ENCODE measurements at places on chromosomes 5 and 9.

DNA sequence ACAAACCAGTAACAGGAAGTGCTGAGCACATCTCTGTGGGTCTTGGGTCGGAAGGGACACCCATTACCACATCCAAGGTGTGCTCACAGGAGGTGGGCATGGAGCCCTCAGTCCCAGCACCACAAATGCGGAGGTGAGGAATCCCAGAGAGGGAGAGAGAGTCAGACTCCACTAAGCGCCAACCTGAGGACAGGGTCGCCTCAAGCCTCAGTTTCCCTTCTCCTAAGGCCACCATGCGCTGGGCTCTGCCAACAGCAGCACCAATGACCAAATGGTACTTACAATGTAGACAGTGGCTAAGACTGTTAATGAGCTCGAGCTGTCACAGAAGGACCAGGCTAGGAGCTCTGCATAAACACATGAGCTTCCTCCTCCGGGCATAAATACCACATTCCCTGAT is 43.1 kb downstream of the BICD2 start:
- no peak for DNase-seq

- DNase-seq: no peak
Observed at GRCh38 chr5:30287890-30288289, 905.6 kb upstream of the CDH6 start.

- DNase-seq: peak; percentile 13
Observed at GRCh38 chr9:36873247-36873875, 160.7 kb downstream of the PAX5 start.

DNA sequence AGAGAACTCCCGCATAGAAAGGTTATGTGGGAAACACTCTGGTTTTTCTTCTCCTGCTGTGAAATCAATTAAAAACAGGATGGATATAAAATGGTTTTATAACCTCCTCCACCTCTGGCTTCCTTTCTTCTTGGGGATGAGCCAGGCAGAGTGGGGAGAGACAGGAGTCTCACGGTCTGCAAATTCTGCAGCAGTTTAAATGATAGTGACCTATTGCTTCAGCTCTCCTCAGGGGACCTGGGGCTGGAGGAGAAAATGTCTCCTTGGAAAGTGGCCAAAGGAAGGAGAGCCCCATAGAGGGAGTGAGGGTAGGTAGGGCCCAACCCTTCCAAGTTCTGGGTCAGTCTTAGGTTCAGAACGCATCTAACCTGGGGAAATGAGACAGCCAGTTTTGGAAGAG is 118.8 kb downstream of the MTX3 start:
- peak; percentile 6 for DNase-seq

DNA sequence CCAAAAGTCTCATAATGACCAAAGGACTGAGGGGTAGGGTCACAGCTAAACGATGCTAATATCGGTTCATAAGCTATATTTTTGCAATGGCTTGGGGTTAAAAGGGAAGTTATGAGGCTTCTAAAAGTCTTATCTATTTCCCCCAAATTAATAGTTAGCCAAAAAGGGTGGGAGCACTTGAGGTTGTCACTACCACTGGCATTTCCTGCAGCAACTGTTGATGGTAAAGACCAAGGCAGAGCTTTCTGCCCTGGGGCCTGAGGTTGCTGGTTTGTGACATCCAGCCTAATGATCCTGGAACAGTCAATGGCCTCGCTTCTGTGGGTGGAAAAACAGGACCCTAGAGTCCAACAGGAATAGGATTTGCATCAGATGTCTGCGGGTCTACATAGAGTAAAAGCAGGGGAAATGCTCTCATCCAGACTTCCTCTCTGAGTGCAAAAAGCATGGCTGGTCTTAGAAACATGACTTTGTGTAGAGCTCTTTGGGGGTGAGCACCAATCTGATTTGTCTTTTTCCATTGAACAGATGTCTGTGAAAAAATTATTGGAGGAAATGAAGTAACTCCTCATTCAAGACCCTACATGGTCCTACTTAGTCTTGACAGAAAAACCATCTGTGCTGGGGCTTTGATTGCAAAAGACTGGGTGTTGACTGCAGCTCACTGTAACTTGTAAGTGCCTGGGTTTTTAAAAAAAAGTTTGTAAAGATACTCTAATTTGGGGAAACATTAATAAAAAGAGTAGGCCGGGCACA is 2.7 kb downstream of the GZMA start:
- no peak for DNase-seq

- no peak for DNase-seq
Observed at GRCh38 chr5:42855386-42855785, 43.7 kb upstream of the SELENOP start.

GRCh38 chr5:57939771-57940170 is 457.2 kb upstream of the ACTBL2 start:
- DNase-seq: no peak

GRCh38 chr9:16683326-16683725 is 187.1 kb downstream of the BNC2 start:
- DNase-seq: no peak

DNA sequence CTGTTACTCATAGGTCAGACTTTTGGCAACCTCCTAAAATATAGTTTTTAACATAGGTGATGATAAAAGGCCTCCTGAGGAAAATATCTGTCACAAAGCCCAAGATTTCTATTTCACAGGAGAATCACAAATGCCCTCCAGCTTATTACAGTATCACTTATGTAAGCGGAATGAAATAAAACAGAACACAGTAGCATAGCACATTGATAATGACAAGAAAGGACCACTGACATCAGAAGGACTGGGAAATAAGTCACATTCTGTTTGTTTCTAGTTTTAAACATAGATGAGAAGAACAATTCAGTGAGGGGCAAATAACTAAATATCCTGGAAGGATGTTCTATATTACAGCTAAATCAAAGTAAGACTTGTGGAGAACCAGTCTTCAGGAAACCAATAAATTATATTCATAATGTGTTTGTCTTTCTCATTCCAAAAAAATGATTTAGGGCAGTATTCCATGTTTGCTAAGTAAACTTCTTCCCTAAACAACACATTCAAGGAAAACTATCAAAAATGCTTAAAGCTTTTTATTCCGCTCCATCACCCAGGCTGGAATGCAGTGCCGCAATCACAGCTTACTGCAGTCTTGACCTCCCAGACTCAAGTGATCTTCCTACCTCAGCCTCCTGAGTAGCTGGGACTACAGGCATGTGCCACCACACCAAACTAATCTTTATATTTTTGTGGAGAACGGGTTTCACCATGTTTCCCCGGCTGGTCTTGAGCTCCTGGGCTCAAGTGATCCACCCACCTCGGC is 20.8 kb upstream of the CTNNAL1 start:
- DNase-seq: no peak

DNA sequence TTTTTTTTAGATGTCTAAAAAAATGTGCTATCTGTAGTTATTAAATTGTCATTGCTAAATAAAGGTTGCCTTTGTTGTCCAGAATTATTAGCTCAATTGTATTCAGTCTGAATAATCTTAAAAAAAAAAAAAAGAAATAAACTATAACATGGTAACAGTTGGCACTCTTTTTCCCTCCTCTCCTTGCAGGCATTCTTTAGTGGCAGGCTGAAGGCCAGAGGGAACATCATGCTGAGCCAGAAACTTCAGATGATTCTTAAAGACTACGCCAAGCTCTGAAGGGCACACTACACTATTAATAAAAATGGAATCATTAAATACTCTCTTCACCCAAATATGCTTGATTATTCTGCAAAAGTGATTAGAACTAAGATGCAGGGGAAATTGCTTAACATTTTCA is 87.6 kb upstream of the FAM170A start:
- no peak for DNase-seq

GRCh38 chr9:23290973-23291372 is 535.1 kb downstream of the ELAVL2 start:
- DNase-seq: no peak

GRCh38 chr9:91785447-91785842 is 164.6 kb downstream of the ROR2 start:
- DNase-seq: no peak

GRCh38 chr5:139243425-139243970 is 45.3 kb upstream of the SIL1 start:
- no peak for DNase-seq

DNA sequence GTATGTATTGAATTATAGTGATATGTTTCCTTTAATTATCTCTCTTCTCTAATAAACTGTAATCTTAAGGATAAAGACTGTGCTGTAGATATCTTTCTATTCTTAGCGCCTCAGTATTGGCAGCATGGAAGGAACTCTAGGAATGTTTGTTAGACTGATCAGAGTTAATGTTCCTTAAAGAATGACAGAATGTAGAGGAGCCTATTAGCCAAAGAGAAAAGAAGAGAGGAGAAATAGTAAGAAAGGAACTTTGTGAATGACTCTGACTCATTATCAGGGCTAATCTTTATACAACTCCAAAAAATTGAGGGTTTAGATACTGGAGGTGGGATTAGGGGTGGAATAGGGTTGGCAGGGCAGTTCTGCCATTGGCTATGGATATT is 59.0 kb upstream of the NUDT12 start:
- no peak for DNase-seq

DNA sequence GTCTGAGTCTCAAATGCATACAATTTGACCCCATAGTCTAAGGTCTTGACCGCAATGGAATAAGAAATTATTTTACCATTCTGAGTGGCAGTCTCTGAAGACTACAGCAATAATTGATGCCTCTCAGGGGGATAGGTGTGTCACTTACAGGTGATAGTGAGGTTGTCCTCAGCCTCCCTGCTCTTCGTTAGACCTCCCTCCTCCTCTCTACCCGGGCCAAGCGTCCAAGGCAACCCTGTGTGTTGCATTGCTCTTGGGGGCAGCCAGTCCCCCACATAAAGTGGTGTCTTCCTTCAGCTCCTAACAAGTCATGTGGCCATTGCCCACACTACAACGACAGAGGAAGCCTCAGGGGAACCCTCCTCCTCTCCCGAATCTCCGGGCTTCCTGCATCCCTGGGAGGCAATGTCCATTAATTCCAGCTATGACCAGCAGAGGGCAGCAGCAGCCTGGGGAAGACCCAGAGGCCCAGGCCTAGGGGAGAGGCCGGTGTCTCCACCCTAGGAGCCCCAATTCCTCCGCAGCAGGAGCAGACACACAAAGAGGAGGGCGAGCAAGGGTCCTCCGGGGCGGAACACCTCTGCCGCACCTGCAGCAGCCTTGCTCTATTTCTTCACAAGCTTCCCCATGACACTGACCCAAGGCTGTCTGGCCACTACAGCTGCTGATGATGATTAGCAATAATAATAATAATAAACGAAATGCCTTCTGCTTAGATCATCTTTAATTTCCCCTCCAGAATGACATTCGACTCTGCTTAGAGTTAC is 134.8 kb downstream of the KCNIP1 start:
- no peak for DNase-seq

GRCh38 chr9:113872485-113873143 is 3.5 kb upstream of the ZNF618 start:
- DNase-seq: no peak

DNA sequence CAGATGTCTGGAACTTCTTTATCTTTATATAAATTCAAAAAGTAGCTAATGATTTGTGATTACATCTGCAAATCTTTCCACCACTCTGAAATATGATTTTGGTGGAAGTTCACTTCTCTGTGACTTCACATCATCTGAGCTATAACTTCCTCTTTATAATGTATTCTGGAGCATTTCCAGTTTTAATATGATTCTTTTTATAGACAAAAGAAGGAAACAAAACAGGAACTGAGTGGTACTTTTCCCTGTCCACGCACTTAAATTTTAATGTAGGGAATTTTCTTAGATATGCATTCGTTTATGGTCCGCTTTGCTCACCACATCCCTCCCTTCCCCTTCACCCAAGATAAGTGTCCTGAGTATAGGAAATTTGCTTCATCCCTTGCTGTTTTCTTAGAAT is 333.5 kb downstream of the CHSY3 start:
- DNase-seq: no peak

DNA sequence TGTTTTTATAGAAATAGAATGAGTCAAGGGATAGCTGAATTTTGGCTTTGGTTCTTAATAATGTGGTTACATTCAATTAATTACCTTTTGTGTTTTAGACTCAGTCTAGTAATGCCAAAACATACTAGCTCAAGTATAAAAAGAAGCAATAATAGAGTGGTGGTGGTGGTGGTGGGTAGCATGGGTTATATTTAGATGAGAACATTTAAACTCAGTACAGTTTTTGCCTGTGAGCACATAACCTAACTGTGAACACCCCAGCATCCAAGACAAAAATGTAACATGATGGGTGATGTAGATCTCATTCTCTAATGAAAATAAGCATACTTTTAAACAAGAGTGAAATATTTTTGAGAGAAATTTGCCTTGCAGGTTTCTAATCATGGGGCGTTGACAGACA is 14.2 kb downstream of the CPEB4 start:
- DNase-seq: no peak

DNA sequence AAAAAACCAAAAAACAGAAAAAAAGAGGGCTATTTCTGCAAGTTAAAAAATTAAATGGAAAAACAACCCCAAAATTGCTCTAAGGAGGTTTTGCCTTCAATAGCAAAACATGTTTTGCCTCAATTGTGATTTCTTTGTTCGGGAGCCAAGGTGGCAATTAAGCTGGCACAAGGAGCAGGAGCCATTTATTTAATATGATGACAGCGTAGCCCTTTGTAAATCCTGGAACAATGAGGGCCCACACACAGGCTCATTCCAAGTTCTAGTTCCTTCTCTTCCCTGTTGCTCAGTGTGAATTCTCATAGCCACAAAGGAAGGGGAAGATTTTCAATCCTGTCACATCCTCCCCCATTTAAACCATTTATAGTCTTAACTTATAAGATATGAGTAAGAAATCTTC is 353.2 kb downstream of the PDE4D start:
- no peak for DNase-seq

DNA sequence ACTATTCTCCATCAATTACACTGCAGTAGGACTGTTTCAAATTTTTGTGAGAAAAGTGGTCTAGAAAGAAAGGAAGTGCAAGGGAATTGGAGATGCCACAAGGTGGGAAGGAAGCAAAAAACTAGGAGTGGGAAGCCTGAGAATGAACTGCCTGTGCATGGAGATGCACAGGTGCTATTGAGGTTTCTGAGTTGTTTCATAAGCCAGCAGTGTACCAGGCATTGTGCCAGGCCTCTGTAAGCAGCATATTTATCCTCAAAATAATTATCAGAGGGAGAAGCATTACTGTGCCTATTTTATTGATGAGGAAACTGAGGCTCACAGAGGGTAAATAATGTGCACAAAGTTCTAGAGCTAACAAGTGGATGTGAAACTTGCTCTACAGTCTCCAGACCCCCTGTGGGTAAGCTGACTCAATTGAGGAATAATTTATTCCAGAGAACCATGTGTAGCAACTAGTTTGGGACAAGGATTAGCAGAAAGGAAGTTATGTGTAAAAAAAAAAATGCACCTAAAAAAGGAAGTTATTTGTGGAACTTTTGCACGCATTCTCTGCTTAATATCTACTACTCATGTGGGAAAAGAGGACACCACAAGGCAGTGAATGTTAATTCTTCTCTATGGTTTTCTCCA is 96.7 kb downstream of the SNCAIP start:
- DNase-seq: no peak

Measured in smooth muscle cell of the brain vasculature (primary cell).